ENCODE measurements at places on chromosomes 4 and X. TPM values are rescaled to one million over a fixed set of nuclear protein-coding genes. Genes with fewer than 3 reads are reported as not detected.

DNA sequence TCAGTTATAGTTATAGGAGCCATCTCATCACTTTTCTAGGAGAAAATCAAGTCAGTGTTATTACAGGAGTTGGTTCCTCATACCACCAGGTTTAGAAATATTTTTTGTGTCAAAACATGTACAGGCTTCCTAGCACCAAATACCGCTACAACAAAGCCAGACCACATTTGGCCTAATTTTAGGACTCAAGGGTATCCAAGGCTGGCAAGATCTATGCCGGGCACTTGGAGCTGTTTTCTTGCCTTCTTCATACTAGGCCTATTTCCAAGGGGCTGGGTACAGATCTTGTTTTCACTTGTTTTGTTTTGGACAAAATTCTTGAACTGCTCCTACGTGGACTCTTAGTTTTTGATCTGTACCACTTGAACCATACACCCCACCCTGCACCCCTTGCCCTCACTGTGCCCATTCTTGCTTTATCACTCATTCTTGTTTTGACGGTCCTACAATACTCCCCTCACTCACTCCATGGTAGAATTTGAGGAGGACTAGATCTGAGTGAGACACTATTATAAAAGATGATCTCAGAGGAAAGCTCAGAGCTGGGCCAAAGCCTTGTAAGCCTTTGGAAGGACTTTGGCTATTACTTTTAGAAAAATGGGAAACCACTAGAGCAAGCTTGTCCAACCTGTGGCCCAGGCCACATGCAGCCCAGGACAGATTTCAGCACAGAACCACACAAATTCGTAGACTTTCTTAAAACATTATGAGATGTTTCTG is 17.7 kb upstream of the TMEM144 start:
- DNase-seq: no peak

DNA sequence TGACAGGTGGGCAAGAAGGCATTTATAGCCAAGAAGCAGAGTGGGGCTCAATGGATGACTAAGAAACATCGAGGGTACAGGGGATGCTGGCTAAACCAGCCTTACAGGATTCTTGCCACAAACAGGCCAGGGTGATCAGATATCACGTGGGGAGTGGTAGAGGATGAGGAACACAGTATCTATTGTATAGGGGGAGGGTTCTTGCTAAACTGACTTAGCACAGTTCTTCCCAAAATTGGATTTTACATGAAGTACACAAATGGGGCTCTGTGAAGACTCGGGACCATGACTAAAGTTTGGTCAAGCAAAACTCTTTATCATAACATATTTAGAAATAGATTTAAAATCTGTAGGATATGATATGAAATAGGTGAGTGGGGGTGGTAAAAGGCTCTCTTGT is 144.0 kb upstream of the ATOH1 start:
- DNase-seq: no peak

The FGFBP2 gene
- total RNA-seq: not detected

DNA sequence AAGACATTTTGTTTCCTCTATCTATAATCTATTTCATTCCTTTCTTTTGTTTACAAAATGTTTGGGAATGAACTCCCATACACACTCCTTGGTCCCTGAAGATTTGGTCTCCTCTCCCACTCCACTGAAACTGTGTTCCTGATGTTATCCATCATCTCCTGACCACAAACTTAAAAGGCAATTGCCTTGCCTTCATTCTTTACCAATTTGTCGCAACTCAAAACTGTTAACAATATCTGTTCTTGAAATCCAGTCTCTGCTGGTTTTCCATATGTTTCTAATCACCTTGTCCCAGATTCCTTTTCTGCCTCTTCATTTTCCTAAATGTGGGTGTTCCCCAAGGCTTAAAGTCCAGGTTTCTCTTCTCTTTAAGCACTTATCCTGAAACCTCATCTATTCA is 262.2 kb upstream of the TTC29 start:
- no peak for DNase-seq

The RAI2 gene
- not detected for total RNA-seq

- no peak for DNase-seq
Measured at GRCh38 chr4:8874896-8875680, 3.4 kb upstream of the HMX1 start.

The SUPT20HL1 gene
- total RNA-seq: not detected

DNA sequence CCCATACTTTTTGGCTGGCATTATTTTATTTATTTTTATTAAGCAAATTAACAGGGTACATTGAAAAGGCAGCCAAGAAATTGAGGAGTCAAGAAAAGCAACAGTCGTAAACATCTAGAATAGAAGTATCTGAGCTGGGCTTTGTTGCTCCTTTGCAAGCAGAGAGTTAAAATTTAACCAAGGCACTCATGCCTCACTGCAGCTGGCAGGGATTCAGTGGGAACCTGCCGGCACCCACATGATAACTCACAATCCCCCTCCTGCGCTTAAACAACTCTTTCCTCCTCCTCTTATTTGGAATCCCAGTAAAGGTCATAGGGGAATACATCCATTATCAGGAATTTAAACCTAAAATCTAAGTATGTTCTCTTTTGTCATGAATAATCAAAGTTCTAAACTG is 115.5 kb downstream of the SOX3 start:
- no peak for DNase-seq

The PPP4R3C gene
- not detected for total RNA-seq

The CNGA1 gene
- total RNA-seq: 0.22 TPM

DNA sequence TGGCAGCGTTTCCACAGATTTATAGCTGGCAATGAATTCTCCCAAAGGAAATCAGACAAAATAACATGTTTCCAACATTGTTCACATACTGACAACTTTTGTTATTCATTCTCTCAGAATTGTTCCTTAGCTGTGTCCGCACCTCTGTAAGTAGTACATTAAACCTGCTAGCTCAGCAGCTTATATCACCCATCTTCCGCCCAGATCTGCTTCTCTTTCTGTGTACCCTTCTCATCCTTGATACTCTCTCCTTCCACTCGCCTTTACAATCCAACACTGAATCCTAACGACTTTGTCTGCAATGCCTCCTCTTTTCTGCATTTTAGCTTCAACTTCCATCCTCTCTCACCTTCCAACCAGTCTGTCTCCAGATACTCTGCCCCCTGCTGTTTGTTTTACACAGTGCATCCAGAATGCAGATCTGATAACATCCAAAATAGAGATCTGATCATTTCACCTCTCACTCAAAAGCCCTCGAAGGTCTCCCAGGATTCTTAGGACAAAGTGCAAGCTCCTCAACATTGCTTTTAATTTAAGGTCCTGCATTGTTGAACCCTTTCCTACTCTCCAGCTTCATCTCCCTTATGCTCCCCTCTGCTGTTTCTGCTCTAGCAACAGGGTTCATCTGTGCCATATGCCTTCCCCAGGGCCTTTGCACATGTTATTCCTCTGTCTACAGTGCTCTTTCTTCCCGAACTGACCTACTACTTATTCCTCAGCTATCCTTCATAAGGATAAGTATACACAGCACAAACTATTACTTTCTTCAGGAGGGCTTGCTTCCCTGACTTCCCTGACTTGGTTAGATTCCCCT is 67.3 kb upstream of the VBP1 start:
- DNase-seq: peak; percentile 15

DNA sequence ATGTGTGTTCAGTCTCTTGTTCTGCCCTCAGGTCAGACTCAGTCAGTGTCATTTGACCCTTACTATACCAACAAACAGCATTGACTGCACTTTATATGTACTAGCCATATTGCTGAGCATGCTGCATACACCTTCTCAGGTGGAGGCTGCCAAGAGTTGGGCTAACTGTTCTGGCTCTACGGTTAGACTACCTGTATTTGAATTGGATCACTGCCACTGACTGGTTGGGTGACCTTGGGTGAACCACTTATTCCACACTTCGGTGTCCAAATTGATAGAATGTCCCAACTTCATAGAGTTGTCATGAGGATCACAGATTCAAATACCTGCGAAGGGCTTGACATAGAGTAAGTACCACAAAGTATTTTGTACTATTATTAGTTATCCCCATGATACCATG is 91.2 kb upstream of the GPR50 start:
- DNase-seq: no peak

The NEIL3 gene
- 8.4 TPM for total RNA-seq

The TCEANC gene
- total RNA-seq: 0.97 TPM

GRCh38 chr4:163414275-163414674 is 59.3 kb downstream of the TKTL2 start:
- DNase-seq: no peak

DNA sequence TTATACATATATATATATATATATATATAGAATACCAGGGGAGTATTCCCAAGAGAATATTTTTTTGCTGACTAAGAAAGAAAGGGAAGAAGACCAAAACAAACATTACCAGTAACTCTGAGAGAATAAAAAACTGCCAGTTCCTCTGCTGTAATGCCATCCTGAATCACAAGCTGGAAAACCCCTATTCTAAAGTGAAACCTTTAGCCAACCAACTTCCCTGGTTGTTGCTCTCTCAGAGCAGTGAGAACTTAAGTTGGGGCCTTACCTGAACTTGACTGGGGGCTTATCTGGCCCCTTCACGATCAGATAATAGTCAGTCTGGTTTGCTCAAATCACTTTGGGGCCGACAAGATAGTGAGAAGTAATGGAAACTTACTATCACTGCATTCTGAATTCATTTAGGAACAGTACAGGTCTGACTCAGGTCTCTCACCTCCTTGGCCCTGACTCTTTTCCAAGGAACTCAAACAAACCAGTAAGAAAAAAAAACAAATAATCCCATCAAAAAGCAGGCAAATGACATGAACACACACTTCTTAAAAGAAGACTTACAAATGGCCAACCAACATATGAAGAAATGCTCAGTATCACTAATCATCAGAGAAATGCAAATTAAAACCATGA is 62.5 kb downstream of the CD40LG start:
- DNase-seq: no peak

The F8A3 gene
- 0.24 TPM for total RNA-seq

DNA sequence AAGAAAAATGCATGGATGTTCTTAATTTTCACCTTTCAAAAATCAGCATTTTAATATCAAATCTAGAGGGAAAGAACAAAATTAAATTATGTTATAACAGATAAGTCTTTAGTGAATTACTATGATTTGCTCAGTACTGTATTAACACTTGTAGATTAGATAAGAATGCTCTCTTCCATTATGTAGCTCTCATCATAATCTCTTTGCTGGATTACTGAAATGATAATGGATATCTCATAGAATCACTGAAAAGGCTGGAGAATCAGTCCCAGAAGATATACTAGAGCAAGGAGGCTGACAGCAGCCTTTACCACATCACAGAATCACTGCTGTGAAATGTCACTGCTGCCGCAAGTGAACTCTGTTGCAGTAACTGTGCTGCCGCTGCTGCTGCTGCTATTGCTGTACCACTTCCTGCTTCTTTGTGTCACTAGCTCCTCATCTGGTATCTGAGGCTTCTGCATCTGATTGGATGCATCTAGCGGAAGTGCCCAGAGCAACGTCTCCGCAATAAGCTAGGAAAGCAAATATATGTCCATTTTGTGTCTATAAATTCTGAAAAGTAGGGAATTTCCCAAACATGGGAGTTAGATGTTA is 738.2 kb downstream of the ADGRL3 start:
- DNase-seq: no peak

The RS1 gene
- not detected for total RNA-seq

The TLR3 gene
- 0.07 TPM for total RNA-seq

DNA sequence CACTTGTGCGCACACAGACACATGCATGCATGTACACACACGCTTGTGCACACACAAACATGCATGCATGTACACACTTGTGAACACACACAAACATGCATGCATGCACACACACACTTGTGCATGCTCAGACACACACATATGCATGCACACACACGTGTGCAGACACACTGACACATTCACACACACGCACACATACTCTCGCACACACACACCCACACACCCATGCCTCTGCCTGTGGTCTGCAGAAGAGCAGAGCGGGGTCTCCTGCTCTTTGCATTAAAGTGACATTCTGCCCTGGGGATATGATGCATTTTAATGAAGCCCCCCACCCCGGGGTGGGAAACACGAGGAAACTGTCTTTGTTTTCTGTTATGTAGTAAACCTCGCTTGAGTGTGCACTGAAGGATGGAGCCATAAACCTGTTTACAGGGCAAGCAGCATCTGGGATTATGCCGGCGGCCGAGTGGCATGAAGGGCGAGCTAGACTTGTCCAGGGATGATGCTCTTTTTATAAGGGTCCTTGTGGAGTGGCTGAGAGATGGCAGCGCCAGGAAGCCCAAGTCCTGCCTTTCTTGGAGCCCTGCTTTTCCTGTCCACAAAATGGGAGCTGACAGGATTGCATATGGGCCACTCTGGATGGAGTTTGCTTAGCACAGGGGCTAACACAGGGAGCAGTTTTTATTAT is 17.8 kb downstream of the PSAPL1 start:
- DNase-seq: no peak

The PLAC1 gene
- 0.69 TPM for total RNA-seq

The CC2D2A gene
- total RNA-seq: 6.5 TPM

DNA sequence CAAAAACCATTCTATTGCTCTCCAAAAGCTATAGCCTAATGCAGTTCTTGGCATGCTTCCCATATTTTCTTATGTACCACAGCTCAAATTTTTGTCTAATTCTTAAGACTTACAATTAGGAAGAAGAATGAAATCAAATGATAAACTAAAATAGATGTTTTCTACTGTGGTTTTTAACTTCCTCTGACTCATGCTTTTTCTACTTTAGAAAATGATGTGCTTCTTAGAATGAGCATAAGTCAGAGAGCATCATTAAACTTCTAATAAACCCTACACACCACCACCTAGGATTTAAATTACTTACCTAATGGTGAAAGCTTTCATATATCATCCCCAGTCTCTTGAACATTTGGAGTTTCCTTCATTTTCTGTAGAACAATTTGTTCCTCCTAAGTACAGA is 217.0 kb upstream of the NDST3 start:
- no peak for DNase-seq

GRCh38 chr4:168795346-168795745 is 214.7 kb downstream of the CBR4 start:
- DNase-seq: no peak

DNA sequence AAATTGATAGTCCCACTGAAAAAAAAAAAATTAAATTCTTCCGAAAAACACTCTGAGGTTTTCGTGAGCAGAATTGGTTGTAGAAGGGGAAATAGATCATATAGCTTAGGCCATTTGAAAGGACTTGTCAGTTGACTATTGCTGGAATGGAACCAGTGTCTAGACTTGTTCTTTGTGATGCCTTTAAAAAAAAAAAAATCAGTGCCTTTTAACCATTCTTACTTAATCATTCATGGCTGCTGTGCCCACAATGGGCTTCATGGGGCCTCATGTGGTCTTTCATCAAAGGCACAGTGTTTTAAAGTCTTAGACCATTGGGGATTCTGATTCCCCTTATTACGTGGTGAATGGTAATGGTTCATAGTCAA is 139.3 kb downstream of the AFF1 start:
- DNase-seq: no peak

GRCh38 chrX:40617566-40617965 is 5.7 kb upstream of the MPC1L start:
- peak; percentile 5 for DNase-seq

Measured in HepG2 (cell line).